Fibroblast of skin of right biceps (primary cell): ENCODE measurements at places on chromosomes 6 and 20.
A peak's percentile ranks its signal among the peaks of the same experiment; 100 is the strongest.

GRCh38 chr6:39401376-39401775, 78.9 kb upstream of the KCNK16 start:
- no peak for DNase-seq

DNA sequence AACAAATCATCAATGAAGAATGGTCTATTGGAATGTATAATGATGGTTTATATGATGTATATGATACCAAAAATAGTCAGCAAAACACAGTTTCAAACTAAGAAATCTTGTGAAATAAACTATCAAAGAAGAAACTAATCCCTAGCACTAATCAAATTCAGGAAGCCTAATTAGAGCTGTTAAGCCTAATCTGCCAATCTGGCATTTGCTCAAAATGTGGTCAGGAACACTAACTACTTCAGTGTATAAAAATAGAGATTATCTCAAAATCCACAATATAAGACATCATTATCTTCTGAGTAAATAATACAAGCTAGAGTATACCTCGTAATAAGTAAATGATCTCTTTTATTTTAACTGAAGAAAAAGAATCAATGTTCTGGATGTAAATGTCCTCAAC, 12.8 kb upstream of the AKAP7 start:
- DNase-seq: no peak

DNA sequence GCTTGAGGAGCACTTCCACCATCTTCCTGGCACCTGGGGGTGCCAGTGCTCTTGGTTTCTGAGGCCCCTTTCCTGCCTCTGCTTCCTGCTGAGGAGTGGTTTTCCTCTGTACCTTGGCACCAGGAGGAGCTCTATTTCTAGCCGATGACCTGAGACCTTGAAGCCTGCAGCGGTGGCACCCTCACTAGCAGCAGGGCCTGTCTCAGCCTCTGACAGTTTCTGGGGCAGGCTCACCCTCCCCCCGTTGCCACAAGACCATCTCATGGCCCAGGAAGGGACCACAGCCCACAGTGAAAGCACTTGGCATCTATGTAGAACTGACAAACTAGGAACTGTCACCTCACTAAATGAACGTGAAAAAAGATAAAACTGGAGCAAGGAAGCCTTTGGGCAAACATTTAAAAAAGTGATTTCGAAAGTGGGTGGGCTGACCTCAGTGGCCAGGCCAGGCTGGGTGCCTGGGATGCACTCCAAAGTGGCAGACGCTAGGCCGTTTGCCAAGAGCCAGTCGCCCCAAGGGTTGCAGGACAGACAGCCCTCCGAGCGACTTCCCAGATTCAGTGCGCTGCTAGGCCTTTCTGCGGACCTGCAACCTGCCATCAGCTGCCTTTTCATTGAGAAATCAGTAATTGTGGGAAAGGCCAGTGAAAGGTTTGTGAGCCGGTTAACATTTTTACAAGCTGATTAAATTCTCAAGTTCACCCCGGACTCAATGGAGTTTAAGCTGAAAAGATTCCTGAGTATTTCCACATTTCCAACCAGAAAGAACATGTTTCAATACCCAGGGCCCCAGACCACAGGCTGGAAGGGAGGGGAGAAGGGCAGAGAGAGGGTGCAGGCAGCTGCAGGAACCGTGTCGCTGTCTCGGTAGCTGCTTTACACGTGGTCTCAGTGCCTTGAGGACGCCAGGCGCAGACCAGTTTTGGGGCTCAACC, 303.7 kb downstream of the ESR1 start:
- peak; percentile 18 for DNase-seq

- DNase-seq: no peak
These were observed 224.0 kb downstream of the SMOC2 start for GRCh38 chr6:168664956-168665355.

GRCh38 chr6:150528648-150529285, 70.9 kb upstream of the PLEKHG1 start:
- DNase-seq: peak; percentile 51

GRCh38 chr6:106186714-106187113, 100.6 kb downstream of the PRDM1 start:
- no peak for DNase-seq

- DNase-seq: no peak
These were observed 192.8 kb upstream of the PDE10A start for GRCh38 chr6:165855856-165856255.

GRCh38 chr20:36941401-36941835, 10.1 kb downstream of the SAMHD1 start:
- DNase-seq: peak; percentile 43

DNA sequence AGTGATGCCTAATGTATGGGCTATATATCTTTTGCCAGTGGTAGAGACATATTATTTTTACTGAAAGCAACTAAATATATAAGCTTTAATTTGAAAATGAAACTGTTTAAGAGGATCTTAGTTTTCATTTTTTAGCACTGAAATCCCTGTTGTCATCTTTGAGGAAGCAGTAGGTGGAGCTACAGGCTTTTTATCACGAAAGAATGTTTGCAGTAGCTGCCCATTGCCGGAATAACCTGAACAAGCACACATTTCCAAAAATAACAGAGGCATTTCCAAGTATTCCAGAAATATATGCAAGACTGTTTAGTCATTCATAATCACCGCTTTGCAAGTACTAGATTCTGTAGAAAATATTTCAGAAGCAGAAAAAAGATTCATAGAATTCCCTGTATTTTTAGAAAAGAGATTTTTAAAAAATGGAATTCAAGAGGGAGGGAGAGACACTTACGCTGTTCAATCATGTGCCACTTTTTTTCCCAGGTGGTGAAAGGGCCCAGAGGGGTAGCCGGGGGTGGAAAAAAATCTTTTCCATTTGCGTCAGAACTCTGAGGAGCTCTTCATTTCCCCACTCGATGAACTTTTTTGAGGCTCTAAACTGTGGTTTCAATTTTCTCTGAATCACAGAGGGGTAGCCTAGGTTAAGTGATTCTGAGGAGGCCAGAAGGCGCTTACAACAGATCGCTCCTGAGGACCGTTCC, 142.5 kb upstream of the FERMT1 start:
- peak; percentile 61 for DNase-seq

GRCh38 chr20:709991-710779, 34.6 kb upstream of the SCRT2 start:
- DNase-seq: no peak

DNA sequence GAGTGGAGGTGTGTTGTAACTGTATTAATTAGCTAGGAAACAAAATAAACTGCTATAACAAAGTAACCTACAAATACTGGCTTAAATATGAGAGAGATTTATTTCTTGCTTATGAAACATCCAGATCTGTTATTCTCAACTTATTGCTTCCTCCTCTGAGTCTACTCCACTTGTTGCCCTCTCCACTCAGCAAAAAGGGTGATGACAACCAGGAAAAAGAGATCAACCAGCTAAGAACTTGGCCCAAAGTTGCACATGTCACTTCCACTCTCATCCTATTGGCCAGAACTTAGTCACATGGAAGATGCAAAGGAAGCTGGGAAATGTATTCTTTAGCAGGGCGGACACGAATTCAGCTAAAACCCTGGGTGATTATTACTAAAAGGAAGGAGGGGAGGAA, 5.2 kb upstream of the TP53RK start:
- peak; percentile 58 for DNase-seq

DNA sequence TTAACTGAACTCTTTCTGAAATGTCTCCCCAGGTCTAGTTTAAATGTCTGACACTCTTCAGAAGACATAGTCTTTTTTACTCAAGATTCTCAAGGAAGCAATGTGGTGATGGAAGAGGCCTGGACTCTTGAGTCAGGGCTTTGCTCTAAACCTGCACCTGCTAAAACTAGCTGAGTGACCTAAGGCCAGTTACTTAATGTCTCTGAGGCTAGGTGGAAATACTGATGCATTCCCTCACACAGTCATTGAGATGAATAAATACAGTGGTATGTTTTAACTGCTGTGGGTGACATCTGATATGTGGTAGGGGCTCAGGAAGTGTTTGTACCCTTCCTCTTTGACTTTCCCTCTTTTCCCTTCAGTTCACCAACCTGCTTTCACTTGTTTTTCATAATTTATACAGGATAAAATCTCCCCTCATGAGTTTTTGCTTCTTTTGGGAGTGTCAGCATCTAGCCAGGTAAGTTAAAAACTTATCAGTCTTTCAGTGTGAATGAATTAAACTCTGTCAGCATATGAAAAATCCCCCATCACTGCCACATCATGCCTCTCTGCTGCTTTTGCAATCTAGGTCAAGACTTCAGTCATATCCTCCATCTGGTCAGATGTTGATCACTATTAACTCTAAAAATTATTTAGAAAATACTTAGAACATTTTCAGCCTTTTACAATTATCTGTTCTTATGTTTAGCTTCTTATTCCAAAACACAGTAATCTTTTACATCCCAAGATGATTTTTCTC, 178.7 kb upstream of the TNFAIP3 start:
- DNase-seq: no peak

- peak; percentile 26 for DNase-seq
These were observed 10.6 kb upstream of the TUBB2B start for GRCh38 chr6:3237761-3238662.

DNA sequence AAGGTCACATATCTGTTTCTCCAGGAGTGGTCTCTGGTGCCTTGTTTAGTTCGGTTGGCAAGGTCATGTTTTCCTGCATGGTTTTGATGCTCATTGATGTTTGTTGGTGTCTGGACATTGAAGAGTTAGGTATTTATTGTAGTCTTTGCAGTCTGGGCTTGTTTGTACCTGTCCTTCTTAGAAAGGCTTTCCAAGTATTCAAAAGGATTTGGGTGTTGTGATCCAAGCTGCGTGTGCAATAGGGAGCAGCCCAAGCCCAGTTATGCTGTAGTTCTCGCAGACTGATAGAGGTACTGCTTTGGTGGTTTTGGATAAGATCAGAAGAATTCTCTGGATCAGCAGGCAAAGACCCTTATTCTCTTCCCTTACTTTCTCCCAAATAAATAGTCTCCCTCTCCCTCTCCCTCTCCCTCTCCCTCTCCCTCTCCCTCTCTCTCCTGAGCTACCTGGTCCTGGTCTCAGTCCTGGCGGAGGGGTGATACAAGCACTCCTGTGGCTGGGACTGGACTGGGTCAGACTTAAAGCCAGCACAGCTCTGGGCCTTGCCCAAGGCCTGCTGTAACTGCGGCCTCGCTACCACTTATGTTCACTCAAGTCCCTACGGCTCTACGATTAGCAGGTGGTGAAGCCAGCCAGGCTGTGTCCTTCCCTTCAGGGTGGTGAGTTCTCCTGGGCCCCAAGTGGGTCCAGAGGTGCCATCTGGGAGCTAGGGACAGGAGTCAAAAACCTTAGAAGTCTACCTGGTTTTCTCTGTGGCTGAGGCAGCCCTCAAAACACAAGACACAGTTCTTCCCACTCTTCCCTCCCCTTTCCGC, 27.3 kb upstream of the GRM4 start:
- no peak for DNase-seq

GRCh38 chr20:1333462-1334369, 4.8 kb upstream of the SDCBP2 start:
- no peak for DNase-seq

DNA sequence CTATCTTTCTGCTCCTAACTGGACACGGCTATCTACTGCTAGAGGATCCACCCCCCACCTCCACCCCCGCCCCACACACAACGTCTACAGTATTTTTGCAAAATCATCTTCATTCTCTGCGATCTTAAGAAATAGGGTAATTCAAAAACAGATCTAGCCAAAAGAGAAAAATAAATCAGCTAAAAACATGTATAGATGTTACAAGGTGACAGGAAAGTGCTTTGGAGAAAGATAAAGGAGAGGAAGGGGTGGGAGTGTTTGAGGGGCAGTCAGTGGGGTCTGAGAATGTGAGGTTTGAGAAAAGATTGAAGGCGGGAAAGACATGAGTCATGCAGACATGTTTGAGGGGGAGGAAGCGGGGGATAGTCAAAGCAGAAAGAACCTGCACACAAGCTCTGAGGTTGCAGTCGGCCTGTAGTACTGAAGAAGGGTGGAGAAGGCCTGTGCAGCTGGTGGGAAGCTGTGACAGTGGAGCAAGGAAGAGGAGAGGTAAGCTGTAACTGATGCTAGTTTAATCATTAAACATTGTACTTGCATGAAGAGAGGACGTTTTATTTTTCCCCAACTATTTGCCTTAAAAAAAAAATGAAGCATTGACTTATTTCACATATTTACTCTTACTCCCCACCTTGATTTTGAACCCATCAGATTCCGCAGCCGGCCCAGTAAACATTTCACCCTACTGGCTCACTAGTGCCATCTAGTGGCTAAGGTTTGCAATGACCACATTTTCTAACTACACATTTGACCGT, 332.6 kb downstream of the ADGRB3 start:
- DNase-seq: peak; percentile 52

- peak; percentile 44 for DNase-seq
These were observed 567.3 kb upstream of the BTBD3 start for GRCh38 chr20:11350126-11351005.

DNA sequence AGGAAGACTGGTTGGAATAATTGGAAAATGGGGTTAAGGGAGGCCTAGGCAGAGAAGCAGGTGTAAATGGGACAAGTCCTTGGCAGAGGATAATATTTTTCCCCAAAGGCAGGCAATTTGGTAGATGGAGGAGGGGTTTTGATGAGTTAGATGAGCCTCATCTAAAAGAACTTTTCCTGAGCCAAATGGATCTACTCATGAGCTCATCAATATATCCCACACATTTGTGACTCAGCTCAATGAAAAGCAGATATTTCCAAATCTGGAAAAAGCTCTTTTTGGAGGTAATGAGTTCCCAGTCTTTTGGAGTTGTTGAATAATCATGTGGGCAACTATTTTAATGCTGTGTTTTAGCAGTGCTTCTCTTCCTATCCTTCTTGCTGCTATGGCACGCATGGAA, 685.5 kb upstream of the CITED2 start:
- DNase-seq: peak; percentile 76

- DNase-seq: no peak
These were observed 401 bp upstream of the TNFRSF21 start for GRCh38 chr6:47310131-47310480.

DNA sequence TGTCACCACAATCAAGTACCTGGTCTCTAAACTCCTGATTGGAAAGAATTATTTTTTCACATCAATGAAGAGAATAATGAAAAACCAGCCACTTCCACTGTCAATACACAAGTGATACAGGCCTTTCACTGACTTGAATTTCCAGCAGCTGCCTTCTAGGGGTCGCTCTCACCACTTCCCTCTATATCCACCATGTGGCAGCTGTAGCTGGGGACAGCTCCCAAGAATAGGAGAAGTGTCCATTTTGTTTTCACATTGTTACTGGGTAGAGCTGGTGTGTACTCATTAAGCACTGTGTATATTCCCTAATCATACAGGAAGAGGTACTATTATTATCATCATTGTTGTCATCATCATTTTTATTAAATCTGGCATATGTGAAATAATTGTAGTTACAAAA, 438.4 kb upstream of the SPTLC3 start:
- peak; percentile 1 for DNase-seq

DNA sequence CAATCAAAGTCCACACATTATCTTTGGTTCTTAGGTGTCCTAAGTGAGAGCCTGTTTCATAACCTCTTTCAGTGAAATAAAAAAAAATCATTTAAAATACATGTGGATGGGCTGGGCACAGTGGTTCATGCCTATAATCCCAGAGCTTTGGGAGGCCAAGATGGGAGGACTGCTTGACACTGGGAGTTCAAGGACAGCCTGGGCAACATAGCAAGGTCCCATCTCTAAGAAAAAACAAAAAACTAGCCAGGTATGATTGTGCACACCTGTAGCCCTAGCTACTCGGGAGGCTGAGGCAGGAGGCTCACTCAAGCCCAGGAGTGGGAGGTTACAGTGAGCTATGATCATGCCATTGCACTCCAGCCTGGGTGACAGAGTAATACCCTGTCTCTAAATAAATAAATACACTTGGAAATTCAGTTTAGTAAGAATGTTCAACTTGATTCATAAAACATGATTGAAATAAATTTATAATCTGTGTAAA, 3.6 kb downstream of the MPC1 start:
- no peak for DNase-seq

- DNase-seq: peak; percentile 96
These were observed 168.6 kb downstream of the CD83 start for GRCh38 chr6:14286144-14286543.
